ENCODE measurements at places on chromosomes 12 and 14.

GRCh38 chr12:128682548-128683275 is 141.0 kb downstream of the SLC15A4 start:
- no peak for DNase-seq

- DNase-seq = no peak
Measured at GRCh38 chr12:121165316-121165715, 32.6 kb downstream of the P2RX7 start.

DNA sequence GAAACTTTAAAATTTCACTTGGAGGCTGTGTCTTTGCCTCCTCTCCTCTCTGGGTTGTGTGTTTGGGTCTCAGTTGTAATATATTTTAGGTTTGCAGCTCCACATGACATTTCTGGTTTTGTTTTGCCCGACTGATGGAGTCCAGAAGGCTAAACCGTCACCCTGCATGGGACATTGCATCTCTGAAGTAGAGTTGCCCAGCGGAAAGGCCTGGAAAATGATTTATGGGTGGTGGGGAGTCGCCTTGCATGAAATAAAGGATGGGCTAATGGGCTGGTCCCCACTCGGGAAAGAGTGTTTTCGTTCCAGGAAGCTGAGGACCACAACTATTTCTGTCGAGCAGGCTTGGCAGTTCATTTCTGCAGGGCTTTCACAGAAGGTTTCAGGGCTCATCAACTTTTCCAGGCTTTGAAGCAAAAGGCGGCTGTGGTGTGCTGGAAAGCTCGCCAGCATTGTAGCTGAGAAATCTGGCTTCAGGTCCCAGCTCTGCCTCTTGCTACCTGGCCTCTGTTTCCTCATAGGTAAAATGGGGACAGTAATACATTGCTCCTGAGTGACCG is 74.8 kb upstream of the GSC start:
- no peak for DNase-seq

- DNase-seq = peak; percentile 75
Measured at GRCh38 chr12:49866859-49867569, 24.1 kb upstream of the BCDIN3D start.

DNA sequence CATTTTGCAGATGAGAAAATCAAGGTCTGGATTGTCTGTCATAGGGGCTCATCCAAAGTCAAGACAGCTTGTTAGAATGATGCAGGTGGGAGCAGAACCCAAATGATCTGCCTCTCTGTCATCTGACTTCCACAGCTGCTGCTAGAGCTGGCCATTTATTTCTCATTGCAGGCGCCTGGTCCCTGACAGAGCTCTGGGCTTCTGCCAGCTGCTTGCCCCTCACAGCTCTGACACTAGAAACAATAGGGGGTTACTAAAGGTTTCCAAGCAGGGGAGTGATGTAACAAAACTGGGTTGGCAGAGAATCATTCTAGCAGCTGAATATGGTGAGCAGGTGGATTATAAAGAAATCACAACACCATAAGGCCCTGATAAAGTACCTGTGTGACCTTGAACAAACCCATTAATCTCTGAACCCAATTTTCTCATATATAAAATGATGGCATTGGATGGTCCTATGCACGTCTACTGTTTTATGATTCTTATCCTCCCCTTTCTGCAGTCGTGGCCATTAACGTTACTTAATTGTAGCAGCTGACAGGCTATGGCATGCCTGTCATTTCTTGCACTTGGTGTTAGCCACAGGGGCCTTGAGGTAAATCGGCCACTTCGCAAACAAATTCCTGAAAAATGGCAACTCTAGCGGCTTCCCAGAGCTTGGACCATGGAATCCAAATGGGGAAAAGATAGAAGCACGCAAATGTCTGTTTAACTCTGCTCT is 134.6 kb downstream of the RMST start:
- no peak for DNase-seq

DNA sequence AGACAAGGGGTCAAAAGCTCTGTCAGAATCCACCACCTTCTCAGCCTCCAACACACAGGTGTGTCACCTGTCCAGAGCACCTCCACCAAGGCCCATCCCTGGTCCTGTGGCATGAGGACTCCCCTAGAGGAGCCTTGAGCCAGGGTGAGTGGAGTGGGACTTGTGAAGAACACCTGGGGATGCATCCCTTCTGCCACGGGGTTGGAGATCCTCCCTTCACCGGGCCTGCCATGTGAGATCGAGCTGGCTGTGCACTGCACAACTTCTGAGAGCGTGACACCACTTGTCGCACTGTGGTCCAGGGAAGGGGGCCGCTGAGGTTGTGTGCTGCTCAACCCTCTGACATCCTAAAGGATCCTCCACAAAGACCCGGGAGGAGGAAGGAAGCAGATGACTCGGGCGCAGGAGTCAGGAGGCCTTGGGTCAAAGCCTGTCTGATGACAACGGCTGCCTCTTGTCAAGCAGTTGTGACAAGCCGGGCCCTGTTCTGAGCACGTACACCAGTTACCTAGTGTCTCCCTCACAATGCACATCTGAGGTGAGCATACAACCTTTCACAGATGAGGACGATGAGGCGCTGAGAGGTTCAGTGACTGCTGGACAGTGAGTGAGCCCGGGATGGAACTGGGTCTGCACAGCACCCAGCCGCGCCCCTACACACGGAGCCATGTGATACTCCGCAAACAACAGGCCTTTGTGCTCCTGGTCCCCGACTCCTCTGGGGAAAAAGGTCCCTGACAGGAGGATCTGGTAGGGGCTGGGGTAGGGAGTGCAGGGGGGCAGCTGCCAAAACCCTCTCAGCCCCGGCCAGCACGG is 35.6 kb downstream of the CHGA start:
- DNase-seq = no peak

GRCh38 chr14:61513986-61514830 is 181.1 kb upstream of the HIF1A start:
- no peak for DNase-seq

DNA sequence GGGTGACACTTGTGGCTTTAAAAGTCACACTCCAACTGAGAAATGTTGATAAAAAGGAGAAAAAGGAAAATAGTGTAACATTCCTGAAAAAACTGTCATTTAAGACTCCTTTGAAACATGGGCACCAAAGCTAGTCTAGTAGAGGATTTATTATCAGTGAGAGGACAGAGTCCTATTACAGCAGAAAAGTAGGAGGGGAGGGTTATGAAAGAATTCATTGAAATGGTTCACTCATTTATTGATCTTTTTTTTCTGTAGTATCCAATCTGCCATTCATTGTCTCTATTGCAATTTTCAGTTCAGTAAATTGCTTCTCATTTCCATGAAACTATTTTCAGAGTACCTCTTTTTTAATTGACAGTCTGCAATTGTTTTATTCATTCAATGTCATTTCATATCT is 25.4 kb downstream of the PPM1A start:
- no peak for DNase-seq

DNA sequence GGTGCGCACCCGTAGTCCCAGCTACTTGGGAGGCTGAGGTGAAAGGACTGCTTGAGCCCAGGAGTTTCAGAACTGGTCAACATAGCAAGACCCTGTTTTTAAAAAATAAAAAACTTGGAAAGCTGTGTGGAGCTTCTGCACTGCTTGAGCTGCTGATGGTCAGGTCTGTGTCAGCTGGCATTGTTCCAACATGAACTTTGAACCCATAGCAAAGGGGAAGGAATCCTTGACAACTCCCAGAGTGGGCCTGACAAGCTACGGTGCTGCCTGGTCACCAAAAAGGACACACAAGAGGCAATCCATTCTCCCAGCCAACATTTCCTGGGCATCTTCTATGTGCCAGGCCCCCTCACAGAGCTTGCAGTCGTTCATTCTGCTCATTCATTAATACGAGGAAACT is 16.4 kb upstream of the LTBP2 start:
- DNase-seq = no peak

DNA sequence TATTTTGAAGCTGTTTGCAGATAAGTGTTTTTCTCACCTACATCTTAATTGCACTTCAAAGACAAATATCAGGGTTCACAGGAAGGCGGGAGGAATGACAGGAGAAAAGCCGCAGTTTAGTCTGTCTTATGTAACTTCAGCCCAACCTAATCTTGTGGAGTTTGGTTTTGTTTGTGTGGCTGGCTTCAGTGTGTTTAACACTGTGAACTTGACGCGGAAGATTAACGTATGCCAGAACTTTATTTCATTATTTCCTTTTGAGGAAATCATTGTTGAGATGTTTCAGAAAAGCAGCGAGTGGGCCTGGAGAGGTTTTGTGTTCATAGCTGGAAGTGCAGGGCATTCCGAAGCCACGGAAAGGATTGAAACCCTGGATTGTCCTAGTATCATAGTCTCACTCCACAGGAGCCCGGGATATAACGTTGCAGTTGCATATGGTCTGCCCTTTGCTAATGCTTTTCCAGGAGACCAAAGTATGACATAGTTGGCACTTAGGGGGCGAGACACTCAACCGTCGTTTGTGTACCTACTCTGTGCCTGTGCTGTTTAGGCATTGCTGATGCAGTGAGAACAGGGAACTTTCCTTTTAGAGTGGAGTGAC is 2.0 kb downstream of the PELI2 start:
- DNase-seq = peak; percentile 69

DNA sequence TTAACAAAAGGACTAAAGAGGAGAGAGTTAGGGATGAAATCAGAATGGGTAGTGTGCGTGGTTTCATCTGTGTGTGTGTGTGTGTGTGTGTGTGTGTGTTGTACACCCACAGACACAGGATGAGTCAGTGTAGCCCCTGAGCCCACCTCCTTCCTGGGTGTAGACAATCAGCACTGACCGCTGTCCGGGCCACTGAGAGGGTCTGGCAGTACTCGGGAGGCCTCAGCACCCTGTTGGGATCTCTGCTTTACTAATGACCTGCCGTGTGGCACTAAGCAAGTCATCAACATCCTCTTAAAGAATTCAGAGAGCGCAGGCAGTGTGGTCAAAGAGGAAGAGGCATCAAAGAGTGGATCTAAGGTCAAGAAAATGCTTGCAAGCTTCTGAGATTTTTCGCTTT is 112.6 kb downstream of the PRMT8 start:
- DNase-seq = no peak

DNA sequence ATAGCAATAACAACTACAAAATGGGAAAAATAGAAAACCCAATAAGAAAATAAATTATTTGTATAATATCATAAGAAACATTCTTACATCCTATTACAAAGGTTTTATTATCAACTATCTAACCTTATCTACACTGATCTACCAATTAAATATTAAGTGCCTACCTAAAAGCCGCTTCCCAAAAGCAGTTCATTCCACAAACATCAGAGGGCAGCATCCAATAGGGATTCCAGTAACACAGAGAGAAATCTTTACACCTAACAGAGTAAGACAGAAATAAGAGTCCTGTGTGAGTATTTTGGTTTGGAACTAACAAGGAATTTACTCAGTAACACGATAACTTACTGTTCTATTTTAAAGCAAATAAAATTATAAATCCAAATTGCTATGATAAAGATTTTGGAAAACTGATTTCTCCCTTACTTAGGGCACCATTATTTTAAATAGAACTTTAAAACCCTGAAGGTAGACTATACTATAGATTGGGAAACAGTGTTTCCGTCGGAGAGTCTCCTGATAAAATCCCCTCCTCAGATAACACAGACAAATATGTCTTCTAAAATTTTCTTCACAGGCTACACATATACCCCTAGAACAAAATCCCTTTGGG is 15.0 kb downstream of the GXYLT1 start:
- DNase-seq = peak; percentile 75

GRCh38 chr12:118645219-118645618 is 268.9 kb downstream of the SUDS3 start:
- DNase-seq = no peak

- no peak for DNase-seq
Measured at GRCh38 chr14:91755570-91756295, 23.8 kb upstream of the CATSPERB start.

DNA sequence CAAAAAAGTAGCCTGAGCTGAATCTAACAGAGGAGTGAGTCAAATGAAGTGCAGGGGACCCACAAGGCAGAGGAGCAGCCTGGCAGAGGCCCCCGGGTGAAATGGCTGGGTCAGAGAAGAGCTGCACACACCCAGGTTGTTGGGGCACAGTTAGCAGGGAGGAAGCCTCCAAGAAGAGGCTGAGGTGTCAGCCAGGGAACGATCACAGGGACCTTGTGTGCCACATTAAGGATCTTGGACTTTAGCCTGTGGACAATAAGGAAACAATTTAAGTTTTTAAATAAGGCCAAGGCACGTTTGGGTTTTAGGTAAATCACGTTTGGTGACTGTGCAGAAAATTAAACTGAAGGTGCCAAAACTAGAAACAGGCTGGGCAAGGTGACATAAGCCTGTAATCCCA is 35.1 kb downstream of the OR10P1 start:
- DNase-seq = no peak

GRCh38 chr12:123105211-123105826 is 45.6 kb downstream of the PITPNM2 start:
- DNase-seq = peak; percentile 61

DNA sequence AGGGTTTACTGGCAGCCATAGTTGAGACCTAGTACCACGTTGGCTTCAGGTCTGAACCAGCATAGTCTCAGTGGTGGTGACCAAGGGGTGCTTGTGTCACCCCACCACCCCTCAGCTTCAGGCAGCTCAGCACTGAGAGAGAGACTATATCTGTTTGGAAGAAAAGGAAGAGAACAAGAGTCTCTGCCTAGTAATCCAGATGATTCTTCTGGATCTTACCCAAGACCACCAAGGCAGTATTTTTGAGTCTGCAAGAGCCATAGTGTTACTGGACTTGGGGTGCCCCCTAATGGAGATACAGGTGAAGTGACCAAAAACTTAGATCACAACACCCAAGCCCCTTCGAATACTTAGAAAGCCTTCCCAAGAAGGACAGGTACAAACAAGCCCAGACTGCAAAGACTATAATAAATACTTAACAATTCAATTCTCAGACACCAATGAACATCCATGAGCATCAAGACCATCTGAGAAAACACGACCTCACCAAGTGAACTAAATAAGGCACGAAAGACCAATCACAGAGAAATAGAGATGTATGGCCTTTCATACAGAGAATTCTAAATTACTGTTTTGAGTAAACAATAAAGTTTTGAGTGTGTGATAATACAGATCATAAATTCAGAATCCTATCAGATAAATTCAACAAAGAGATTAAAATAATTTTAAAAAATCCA is 107.0 kb downstream of the HELB start:
- DNase-seq = peak; percentile 62

DNA sequence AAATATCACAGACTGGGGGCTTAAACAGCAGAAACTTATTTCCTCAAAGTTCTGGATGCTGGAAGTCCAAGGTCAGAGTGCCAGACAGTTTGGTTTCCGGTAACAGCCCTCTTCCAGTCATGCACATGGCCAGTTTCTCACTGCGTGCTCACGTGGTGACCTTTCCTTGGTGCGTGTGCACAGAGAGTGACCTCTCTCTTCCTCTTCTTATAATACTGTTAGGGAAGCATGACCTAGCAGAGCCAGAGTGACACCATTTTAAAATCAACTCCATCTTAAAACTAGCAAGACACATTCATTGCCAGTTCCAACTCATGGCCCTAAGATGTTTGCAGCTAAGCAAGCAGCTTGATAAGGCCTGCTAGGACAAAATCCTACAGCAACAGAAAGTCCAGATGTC is 221.5 kb upstream of the DAAM1 start:
- no peak for DNase-seq

- no peak for DNase-seq
Measured at GRCh38 chr12:53983568-53983949, 1.4 kb upstream of the HOXC10 start.

DNA sequence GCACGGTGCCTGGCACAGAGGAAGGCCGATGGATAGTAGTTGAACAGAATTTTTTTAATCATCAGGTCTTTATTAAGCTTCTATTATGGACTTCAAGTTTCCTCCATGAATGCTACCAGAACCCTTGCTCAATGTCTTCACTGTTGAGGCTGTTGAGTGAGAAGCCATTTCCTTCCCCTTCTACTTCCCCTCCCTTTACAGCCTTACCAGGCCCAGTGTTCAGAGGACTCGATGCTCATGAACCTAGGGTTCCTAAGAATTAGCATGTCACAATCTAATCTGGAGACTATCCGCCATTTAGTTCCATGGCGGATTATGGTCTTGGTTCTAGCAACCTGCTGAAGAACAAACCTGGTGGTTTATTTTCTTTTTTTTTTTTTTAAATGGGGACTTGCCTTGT is 17.7 kb downstream of the ETV6 start:
- DNase-seq = no peak
